T-cell (primary cell): ENCODE measurements at places on chromosomes 13 and 19. TPM values are rescaled to one million over a fixed set of nuclear protein-coding genes. Genes with fewer than 3 reads are reported as not detected.

DNA sequence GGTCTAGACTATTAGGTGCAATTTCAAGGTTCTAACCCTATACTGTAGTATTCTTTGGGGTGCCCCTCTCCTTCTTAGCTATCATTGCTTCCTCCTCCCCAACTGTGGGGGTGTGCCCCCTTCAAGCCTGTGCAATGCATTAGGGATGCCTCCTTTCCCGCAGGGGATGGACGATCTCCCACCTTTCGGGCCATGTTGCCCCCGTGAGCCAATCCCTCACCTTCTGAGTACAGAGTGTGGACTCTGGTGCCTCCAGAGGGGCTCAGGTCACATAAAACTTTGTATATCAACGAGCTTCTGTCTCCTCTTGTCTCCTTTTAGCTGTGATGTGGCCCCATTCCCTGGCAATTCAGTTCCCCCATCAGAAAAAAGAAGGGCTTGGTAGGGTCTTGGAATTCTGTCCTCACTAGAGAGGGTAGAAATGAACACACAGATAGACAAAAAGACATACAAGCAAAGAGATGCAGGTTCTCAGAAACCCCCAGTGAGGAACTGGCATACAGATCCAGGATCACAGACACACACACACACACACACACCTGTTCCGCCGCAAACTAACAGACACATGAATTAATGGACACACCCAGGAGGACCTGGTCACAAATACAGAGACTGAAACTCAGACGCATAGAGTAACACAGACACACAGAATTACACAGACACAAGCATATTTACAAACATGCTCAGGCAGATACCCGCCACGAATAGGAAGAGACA is 2.5 kb upstream of the HNRNPUL1 start:
- no peak for DNase-seq

The SMIM17 gene
- not detected for total RNA-seq

DNA sequence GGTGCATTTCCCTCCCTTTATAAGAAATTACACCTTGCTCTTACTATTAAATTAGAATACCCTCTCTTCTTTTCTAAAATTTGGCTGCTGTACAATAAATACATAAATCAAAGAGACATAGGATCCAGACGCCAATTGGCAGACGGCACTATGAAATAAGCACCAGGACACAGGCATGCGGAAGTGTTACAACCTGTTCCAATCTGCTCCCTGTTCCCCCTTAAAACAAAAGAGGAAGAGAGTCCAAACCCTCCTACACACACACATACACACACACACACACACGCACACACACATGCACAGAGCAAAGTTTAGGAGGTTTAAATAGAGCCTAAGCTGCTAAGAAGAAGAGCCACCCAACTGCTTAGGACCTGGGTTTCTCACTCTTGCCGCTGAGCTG is 75.6 kb upstream of the ZNF507 start:
- no peak for DNase-seq

DNA sequence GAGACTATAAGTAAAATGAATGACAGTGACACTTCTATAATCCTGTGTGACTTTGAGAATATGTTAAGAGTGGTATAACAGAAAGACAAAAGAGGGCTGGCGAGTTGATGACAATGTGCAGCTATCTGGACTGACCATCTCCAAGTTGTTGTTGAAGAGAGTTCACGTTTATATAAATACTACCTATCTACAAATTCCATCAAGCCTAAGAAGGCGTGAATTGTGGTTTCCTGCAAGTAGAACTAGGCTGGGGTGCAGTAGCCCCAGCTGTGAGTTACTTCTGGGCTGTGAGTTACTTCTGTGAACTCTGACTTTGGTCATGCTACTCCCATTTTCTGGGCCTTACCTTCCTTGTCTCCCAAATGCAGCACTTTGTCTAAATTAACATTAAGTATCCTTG is 561.0 kb downstream of the TBC1D4 start:
- DNase-seq = no peak

The ICAM1 gene
- total RNA-seq = 7.0 TPM

The SPACA4 gene
- not detected for total RNA-seq

The ICAM5 gene
- total RNA-seq = 1.1 TPM

DNA sequence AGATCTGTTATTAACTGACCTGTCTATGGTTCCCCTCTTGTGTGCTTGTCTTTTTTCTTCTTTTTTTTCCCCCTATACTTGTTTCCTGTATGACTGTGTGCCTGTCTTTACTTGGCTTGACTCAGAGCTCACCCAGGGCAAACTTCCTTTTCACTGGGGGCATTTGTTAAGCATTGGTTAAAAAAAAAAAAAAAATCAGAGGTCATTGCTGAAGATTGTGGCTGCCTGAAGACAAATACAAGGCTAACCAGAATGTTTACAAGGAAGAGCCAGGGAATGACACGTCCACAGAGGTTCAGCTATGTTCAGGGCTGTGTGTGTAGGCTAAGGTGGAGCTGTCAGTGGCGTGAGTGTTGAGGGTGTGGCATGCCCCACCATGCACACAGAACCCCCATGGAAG is 47.1 kb downstream of the LNX2 start:
- DNase-seq = no peak

GRCh38 chr19:11363881-11364280 is 8.6 kb downstream of the PLPPR2 start:
- DNase-seq = no peak

DNA sequence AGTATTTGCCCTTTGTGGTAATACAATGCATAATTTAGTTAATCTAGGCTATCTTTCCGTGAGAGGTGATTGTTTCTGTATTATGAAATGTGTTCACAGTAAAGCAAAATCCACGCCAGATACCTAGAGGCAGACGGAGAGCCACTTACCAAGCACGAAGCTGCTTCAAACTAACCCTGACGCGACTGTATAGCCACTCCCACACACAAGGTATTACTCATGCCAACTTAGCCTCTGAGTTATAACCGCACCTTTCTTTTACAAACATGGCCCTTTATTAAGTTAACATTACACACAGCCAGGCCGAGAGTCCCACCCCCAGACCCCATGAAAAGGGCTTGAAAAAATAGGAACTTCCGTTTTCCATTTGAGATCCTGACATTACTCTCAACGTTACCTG is 185.7 kb downstream of the ABCC4 start:
- DNase-seq = no peak

- DNase-seq = no peak
These were observed 172.1 kb upstream of the CSNK1A1L start for GRCh38 chr13:37277435-37278144.

- DNase-seq = no peak
These were observed 43.2 kb downstream of the ARHGEF7 start for GRCh38 chr13:111158136-111158805.

- no peak for DNase-seq
These were observed 1.1 kb upstream of the AKAP11 start for GRCh38 chr13:42270857-42271215.

The UGGT2 gene
- not detected for total RNA-seq

The ZGLP1 gene
- total RNA-seq = 8.1 TPM

DNA sequence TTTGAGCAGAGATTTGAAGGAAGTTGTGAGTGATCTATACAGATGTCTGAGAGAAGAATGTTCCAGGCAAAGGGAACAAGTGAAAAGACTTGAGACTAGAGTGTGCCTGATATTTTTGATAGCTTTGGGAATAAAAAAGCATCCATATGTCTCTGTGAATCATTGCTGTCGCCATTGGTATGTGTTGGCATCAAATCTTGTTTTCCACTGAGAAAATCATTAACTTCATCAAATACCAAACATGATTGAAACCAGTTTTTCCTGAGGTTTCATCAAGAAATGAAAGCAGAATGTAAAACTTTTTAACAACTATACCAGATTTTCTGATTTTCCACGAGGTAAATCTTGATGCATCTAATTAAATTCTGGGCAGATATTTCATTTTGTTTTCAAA is 862.6 kb downstream of the DIAPH3 start:
- DNase-seq = no peak

The RPL18 gene
- 2,752 TPM for total RNA-seq

GRCh38 chr19:48741129-48741999 is 954 bp upstream of the RASIP1 start:
- DNase-seq = no peak

The ACER1 gene
- 2.7 TPM for total RNA-seq

The DAND5 gene
- not detected for total RNA-seq

GRCh38 chr13:47673009-47673850 is 327.8 kb downstream of the SUCLA2 start:
- DNase-seq = no peak

DNA sequence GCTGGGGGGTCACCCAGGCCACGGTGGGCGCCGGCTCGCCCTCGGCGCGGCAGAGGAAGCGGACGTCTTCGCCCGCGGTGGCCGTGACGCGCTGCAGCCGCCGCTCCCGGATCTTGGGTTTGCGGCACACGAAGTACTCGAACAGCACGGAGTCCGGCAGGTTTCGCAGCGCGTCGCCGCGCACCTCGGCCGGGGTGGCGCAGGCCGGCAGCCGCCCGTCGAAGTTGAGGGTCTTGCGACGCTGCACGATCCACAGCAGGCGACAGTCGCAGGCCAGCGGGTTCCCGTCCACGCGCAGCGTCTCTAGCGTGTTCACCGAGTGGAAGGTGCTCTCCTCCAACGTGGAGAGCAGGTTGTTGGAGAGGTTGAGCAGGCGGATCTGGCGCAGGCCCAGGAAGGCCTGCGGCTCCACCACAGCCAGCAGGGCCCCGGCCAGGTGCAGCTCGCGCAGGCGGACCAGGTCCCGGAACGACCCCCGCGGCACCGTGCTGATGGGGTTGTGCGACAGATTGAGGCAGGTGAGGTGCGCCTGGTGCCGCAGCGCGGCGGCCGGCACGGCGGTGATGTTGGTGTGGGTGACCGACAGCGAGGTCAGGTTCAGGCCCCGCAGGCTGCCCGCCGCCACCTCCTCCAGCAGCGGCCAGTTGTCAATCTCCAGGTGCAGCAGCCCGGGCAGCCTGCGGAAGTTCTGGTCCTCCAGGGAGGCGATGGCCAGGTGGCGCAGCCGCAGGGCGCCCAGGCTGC is 8.6 kb upstream of the PEAK3 start:
- DNase-seq = no peak

The KLK1 gene
- total RNA-seq = 0.96 TPM

DNA sequence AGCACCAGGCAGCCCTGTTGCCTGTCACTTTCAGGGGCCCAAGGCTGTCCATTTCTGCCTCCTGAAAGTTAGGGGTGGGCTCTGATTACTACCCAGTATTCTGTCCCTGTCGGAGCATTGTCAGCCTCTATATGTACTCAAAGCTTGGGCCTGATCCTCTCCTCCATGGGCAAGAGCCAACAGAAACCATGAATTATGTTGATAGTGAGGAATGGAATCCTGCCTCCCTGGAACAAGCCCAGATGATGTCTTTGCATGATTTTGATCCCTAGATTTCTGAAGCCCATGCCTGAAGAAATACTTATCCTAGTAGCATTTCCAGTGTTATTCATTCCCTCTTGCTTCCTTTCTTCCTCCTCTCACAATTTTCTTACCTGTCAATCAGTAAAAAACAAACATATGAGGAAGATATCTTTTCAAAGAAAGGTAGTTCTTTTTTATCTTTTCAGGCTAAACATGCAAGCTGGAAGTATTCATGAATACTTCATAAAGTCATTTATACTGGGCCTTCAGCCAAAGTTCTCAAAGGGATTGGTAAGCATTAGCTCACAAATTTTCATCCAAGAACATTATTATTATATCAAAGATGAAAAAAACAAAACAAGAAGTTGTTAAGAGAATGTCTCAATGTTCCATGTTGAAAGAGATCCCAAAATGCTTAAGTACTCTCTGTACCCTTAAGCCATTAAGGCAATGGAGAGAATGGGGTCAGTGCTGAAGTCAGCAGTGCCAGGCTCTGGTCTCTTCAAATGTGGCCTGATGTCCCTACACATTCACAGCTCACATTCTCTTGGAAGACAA is 171.7 kb downstream of the NHLRC3 start:
- DNase-seq = no peak

DNA sequence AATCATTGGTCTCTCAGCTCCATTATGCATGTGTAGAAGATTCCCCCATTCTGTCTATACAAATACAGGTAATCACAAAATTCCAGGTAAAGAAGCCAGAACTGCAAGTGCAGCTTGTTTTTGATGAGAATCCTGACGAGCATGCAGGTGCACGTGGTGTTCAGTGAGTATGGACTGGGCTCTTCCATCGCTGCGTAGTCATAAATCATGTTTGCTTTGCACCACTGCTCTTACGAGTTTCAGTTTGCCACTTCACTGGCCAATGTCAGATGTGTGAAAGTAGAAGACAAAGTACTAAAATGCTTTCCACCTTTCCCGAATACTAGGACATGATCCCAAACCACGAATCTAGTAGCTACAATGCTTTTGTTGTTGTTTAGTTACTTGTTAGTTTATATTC is 390.7 kb downstream of the LIG4 start:
- DNase-seq = no peak

The FCAR gene
- not detected for total RNA-seq

The TMEM190 gene
- not detected for total RNA-seq

GRCh38 chr19:38736036-38736412 is 8.2 kb downstream of the CAPN12 start:
- no peak for DNase-seq

DNA sequence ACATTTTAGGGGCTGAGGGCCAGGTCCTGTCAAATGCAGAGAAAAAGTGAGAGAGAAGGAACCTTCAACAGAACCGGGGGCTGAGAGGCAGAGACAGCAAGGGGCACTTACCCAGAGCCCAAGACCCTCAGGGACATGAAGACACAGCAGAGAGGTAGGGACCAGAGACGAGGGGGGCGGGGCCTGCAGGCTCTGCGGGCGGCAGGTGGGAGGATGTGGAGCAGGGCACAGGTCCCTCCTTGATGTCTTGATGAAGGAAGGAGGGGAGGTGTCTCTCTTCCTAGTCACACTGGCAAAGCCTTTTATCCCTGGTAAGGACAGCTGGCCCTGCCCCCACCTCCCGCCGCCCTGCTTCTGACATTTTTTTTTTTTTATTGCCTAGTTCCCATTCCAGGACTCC is at the start of gene KLK14:
Gene KLK14, minus strand, starts transcription at position 277 of the 400 bp plus-strand sequence. Its CDS starts 273 bp downstream, at position 4.
- no peak for DNase-seq

The ADGRE3 gene
- not detected for total RNA-seq

The ATP4A gene
- total RNA-seq = not detected

The CDC42EP5 gene
- total RNA-seq = not detected

The TBXA2R gene
- total RNA-seq = 11.2 TPM

GRCh38 chr19:49217382-49217781 is 59.8 kb downstream of the TRPM4 start:
- no peak for DNase-seq

The PEAK3 gene
- total RNA-seq = 0.22 TPM

The LILRB2 gene
- total RNA-seq = 0.46 TPM

GRCh38 chr19:47598407-47599349 is 10.3 kb upstream of the BICRA start:
- DNase-seq = no peak

The MRPS31 gene
- 30.6 TPM for total RNA-seq

DNA sequence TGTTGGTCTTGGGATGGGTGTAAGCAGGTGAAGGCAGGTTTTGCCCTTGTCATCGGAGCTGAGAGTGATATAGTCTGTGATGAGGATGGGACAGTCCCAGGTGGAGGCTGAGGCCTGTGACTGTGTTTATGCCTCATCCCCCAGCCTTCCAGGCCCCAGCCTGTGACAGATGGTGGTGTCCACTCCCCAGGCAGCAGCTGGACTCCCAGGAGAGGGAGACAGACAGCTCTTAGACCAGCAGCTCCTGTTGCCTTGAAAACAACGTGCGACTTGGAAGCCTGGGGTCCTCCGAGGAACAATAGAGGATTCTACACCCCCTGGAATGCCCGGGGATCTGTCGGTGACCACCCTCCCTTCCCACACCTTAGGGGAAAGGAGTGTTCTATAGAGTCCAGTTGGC is 63.8 kb downstream of the CHST8 start:
- DNase-seq = no peak

The FFAR3 gene
- not detected for total RNA-seq
